ENCODE measurements at places on chromosomes 11 and 22. TPM values are rescaled to one million over a fixed set of nuclear protein-coding genes. Genes with fewer than 3 reads are reported as not detected.

Gene UBE2L6
- 56.9 TPM for total RNA-seq

- DNase-seq = no peak
Measured at GRCh38 chr11:15346907-15347306, 232.2 kb downstream of the INSC start.

GRCh38 chr11:43697679-43698078, 17.1 kb downstream of the HSD17B12 start:
- DNase-seq = no peak

- DNase-seq = no peak
Measured at GRCh38 chr22:45291061-45291930, 6.5 kb downstream of the UPK3A start.

DNA sequence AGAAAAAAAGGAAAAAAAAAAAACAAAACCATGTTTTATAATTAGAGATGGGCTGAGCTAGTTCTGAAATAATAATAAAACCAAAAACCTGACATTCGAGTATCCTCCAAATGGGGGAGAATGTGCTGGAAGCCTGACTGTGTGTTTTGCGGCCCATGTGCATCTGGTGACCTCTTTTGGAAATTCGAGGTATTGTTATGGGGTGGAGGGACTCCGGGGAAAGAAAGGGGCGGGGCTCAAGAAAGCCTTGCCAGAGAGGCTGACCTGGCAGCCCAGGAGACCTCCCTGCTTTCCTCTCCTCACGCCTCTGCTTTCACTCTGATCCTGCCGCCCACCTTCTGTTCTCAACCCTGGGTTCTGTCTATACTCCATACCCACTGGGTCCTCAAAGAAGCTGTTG, 72.9 kb downstream of the CTTN start:
- DNase-seq = no peak

DNA sequence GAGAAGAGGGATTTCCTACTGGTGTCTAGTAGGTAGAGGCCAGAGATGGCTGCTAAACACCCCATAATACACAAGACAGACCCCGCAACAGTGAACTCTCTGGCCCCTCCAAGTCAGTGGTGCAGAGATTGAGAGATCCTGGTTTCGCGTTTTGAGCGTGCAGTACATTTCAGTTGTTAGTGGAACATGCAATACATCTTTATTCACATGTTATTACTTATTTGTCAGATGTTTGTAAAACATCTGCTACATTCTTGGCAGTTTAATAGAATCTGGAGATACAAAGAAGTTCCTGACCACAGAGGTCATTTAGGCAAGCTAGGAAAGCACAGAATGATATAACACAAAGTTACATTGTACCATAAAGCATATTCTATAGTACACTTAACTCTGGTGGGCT, 41.5 kb downstream of the ST3GAL4 start:
- DNase-seq = no peak

Data from posterior vena cava (tissue), 2 donors.